Hematopoietic multipotent progenitor cell treated with erythropoietin and hydrocortisone succinate and interleukin-3 and kit ligand, for 17 days (in vitro differentiated cells): ENCODE measurements at places on chromosomes 2 and 18.

- no peak for DNase-seq
These were observed 84.1 kb downstream of the CAPN13 start for GRCh38 chr2:30722936-30723725.

GRCh38 chr2:101558740-101559525 lies 84.0 kb upstream of the RFX8 start:
- no peak for DNase-seq

DNA sequence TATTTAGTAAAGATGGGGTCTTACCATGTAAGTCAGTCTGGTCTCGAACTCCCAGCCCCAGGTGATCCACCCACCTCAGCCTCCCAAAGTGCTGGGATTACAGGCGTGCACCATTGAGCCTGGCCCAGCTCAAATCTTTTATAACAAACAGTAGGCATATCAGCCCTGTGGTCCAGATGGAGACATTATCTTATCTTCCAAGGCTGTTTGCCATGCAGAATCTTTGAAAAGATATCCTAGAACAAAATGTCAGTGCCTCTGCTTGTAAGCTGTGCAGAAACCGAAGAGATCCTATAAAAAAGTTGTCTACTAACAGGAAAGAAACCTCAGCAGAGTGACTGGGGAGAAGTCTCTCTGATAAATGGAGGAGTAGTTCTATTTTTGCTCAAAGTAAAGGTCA lies 142.1 kb downstream of the PTH2R start:
- DNase-seq = no peak

GRCh38 chr18:69330385-69331005 lies 70.2 kb upstream of the DOK6 start:
- no peak for DNase-seq
